KG1 (cell line): ENCODE measurements at places on chromosomes 3 and 15.
A peak's percentile ranks its signal among the peaks of the same experiment; 100 is the strongest.

GRCh38 chr3:25973122-25973521 is 183.2 kb downstream of the OXSM start:
- no peak for DNase-seq

DNA sequence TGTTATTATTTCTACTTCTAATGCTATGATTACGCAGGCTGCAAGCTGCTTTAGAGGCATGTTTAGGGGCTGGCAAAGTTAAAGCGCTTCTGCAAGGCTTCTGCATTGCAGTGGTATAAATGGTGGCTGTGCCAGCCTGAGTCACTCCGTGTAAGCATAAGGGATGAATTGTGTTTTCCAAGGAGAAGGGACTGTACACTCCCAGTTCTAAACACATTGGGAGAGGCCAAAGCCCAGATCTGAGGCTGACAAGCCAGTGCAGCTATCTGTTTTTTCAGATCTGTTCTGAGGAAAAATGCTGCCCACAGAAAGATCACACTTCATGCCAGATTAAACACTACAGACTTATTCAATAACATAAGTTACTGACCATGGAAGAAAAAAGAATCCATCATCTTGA is 83.8 kb downstream of the PRICKLE2 start:
- DNase-seq, result no peak

GRCh38 chr3:190058521-190059241 is 62.0 kb downstream of the P3H2 start:
- DNase-seq, result no peak

DNA sequence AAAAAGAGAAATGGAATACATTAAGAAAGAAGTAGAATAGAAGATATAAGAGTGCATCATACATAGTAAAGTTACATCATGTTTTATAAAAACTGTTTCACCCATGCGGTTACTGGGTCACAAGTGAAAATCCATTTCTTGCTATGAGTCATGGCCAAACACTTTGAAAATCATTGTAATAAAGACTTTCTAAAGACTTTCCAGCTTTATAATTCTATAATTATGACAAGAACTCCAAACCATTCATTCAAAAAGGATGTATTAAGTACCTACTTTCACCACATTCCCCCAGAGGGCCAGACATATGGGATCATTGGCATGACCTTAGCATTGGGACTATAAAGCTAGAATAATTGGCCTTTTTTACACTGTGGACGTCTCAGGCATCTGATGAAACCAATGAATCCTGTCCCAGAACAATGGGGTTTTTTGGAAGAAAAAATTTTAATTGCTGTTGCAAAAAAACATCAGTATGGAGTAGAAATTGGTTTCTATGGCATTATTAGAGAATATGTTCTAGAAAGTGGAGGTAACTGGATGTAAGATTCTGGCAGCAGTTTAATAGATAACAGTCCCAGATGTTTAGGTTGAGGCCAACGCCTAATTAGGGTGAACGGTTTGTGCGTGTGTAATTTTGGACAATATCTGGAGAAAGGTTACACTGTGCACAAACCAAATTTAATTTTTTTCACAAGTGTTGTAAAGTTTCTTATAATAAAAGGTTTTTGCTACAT is 3.3 kb upstream of the SKIC8 start:
- DNase-seq, result no peak

DNA sequence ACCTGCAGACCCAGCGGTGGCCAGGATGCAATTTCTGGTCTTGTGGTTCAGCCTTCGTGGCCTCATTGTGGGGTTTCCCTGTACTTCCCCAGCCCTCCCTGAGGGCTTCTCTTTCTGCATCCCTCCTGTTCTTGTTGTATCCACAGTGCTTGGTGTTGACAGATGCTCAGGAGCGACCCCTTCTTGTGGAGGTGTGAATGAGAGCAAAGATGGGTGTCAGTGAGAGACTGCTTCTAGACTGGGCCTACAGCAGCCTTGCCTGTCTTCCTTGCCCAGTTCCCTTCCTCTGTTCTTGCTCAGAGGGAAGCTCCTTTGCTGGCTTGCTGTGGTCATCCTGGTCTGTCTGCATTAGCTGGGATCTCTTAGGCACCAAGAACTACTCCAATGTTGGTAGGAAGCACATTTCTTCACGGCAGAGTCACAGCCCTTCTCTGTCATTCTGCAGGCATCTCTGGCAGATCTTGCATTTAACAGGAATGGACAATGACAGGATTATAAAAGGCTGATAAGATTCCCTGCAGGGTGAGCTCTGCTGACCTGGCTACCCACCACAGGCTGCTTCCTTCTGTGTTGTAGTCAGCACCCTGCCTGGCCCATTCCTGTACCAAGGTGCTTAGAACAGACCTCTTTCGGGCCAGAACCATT is 317.8 kb upstream of the C2CD4B start:
- no peak for DNase-seq

DNA sequence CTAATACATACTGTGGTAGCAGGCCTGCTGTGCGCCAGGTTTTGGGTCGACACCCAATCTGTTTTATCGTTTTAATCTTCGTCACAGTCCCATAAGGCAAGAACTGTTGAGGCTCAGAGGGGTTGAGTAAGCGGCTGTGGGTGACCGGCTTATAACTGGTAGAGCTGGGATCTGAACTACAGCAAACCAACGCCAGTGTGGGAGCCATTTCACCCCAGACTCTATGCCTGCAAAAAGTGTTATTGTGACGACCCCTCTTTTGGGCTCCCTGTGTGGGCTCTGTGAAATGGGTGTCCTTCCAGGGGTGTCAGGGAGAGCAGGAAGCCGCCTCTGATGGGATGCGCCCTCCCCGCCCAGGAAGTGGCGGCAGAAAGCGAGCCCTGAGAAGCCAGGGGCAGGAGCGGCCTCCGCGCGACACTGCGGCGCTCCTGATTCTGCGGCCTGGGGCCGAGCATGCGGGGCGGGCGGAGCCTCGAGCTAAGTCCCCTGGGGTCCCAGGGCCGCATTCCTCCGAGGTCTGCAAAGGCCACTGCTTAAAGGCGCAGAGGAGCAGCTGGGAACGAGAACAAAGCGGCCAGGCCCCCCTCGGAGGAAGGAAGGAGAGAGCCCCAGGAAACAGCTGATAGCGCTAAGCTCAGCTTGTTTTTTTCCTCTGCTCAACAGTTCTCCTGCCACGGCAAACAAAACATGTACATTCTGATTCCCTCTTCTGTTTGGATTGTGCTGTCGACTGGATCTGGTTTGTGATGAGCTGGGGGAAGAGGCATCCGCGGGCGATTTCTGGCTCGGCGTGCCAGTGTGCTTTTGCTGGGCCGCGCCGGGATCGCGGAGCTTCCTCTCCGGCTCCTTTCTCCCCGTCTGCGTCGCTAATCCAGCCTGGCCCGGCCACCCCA is 33.9 kb downstream of the GRK7 start:
- peak; percentile 80 for DNase-seq

DNA sequence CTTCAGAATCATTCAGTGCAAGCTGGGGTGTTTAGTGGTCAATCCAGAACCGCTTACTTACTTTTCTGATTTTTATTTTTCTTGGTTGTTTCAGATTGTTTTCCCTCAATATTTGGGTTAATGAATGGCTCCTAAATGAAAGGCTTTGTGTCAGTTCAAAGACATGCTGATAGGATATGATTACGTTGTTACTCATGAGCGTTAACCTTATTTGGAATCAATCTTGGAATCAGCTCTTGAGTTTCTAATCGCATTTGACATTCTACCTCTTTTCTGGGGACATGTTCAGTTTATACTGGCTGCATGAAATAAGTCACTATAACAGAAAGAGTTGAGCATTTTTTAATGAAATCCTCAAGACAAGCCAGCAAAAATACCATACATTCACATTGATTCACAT is 50.2 kb downstream of the ATP11B start:
- DNase-seq, result no peak

- DNase-seq, result no peak
These were observed 374.5 kb downstream of the IL20RB start for GRCh38 chr3:137332297-137332696.

DNA sequence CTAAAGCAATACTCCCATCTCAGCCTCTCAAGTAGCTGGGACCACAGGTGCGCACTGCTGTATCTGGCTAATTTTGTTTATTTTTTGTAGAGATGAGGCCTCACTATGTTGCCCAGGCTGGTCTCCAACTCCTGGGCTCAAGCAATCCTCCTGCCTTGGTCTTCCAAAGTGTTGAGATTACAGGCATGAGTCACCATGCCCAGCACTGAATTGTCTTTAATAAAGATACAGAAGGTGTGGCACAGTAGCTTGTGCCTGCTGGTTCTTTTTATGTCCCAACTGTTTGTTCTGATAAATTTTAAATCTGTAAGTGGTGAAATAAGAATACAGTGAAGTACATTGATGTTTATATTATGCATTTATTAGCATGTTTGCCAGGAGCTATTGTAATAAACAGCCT is 20.6 kb upstream of the TRAK1 start:
- no peak for DNase-seq

- no peak for DNase-seq
These were observed 6.7 kb downstream of the SLC51A start for GRCh38 chr3:196222876-196223595.

GRCh38 chr15:101499863-101500713 is 10.6 kb upstream of the PCSK6 start:
- no peak for DNase-seq

DNA sequence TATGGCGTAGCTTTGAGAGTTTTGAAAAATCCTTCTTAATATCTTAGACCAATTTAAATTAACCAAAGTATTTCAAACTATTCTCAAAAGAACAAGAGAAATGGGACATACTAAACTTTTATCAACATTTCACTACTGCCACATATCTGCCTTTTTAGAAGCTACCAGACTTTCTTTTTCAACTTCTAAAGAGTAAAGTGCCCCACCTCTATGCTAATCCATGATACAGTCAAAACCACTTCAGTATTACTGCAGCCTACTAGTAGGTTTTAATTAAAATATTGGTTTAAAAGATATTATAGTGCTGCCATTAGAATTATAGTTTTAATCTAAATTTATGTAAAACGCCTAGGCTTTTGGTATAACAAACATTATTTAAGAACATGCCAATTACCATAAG is 15.1 kb downstream of the HERC1 start:
- DNase-seq, result no peak

- DNase-seq, result no peak
These were observed 53.9 kb upstream of the NR2F2 start for GRCh38 chr15:96276438-96277210.
